ENCODE measurements at places on chromosomes 2 and 18.

DNA sequence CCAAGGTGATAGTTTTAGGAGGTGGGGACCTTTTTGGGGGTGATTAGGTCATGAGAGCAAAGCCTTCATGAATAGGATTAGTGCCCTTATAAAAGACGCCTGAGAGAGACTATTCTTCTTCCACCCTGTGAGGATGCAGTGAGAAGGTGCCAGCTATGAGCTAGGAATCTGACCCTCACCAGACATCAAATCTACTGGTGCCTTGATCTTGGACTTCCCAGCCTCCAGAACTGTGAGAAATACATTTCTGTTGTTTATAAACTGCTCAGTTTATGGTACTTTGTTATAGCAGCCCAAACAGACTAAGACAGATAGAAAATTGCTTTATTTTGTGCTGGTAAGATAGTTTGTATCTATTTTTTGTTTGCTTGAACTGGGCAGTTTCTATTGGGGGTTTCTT lies 40.1 kb downstream of the PHLPP1 start:
- DNase-seq, result no peak

- no peak for DNase-seq
Measured at GRCh38 chr2:38450509-38450908, 73.4 kb upstream of the ATL2 start.

DNA sequence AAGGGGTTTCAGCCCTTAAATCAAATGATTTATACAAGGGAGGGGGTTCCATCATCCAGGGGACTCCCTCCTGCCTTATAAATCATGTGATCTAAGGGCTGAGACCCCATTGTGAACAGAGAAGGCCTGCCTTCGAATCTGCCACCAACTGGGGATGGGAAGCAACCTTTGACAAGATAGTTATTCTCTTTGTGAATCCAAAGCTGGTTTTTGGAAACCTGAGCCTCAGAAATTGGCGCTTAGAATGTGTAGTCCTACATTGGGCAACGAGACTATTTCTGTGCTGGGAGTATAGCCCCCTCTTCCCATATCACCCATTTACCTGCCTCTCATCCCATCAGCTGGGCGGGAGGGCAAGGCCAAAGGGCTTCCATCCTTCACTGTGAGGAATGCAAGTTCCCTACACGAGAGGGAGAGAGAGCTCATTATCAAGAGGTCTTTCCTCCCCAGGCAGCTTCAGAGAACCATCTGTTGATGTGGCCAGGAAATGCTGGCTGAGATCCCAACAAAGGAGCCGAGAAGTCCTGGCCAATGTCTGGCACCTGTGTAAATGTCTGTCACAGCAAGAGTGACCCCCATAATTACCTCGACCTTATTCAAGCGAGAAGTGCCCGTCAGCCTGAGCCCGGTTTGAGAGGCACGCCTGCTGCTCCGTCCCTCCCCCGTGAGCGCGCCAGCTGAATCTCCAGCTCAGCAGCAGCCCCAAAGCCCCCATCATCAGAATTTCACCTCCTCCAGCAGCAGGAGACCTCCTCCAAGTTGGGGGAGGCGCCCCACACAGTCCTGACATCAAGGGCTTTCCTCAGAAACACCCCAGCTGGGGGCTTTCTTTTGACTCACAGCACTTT lies 48.4 kb upstream of the APCDD1 start:
- peak; percentile 11 for DNase-seq

DNA sequence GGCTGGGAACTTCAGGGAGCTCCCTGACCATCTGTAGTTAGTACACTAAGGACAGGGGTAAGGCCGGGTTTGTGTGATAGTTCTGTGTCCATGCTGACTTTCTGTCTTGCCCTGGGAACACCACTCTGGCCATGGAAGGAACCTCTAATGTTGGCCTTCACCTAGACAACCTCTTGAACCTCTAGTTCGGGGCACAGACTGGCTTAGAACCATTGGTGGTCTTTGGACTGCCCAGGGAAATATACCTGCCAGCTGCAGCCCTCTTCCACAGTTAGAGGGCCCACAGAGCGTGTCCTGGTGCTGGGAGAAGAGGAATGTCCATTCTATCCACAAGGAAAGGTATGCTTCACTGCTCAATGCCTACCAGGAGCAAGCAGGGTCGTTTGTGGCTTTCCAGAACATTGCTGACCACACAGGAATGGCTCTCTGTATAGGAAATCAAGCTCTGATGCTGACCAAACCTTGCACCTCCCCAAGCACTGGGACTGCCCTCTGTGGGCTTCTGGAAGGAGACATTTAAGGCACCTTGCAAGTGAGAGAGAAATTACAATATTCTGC lies 318.8 kb upstream of the EPAS1 start:
- no peak for DNase-seq

- no peak for DNase-seq
Measured at GRCh38 chr18:48256848-48257247, 152.3 kb downstream of the ZBTB7C start.

- DNase-seq, result no peak
Measured at GRCh38 chr2:144213797-144214196, 306.1 kb downstream of the ZEB2 start.

DNA sequence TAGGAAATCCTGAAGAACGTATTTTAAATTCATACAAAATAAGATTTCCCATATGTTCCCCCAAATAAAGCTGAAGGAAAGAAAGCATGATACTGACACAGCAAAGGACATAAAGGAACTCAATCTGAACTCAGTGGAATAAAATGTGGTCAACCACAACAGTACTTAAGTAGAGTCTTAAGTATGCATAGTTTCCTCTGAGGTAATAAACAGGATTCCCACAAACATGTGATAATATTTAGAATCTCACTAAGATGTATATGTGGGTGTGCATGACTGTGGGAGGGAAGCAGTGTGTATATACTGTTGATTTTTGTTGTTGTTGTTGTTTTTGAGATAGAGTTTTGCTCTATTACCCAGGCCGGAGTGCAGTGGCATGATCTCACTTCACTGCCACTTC lies 69.3 kb downstream of the NOL10 start:
- peak; percentile 22 for DNase-seq

DNA sequence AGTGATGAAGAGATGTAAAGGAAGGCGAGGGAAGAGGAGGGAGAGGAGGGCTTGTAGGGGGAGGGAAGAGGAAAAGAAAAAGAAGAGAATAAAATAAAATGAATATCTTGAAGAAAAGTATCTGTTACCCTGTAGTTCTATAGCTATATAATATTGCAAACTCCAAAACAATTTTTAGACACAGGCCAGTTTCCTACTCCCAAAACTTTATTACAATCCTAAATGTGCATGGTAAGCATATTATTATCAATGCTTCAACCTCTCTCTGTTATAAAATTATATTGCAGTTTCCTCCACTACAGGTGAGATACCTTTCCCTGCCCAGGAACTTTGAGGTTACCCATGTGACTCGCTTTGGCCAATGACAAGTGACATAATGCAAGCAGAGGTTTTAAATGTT lies 1351.6 kb upstream of the NRXN1 start:
- DNase-seq, result no peak

DNA sequence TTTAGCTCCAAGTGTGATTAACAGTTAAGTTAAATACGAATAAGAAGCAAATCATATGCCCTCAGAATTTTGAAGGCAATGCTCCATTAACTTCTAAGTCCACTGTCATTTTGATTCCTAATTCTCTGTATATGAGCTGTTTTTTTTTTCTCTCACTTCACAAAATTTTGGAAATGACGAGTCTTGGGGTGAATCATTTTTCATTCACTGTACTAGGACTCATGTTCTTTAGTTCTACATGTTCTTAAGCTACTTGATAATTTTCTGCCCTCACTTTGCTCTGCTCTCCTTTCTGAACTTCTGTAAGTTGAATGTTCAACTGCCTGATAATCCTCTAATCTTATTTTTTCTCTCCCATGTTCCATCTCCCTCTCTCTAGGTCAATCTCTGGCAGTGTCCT lies 141.0 kb downstream of the THADA start:
- DNase-seq, result no peak

DNA sequence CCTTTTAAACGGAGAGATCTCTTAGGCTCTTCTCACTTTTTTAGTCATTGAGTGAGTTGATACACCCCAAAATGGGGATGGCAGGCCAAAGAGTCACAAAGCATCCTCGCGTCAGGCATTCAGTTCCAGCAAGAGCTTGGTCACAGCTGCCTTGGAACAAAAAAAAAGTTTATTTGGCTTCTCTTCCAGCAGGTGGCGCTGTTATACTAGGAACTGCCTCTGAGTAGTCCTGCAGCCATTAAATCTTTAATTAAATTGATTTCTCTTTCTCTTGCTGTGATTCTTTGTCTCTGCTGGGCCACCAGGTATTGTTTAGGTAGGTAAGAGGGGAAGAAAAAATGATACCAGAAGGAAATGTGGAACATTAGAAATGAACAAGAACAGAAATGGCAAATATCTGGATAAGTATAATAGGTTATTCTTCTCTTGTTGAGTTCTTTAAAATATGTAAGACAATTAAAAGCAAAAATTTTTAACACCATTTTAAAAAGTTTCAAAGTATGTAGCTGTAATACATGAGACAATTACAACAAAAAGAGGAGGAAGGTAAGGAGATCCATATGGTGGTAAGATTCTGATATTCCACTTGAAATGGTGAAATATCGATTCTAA lies 175.1 kb downstream of the GALNT1 start:
- peak; percentile 84 for DNase-seq

DNA sequence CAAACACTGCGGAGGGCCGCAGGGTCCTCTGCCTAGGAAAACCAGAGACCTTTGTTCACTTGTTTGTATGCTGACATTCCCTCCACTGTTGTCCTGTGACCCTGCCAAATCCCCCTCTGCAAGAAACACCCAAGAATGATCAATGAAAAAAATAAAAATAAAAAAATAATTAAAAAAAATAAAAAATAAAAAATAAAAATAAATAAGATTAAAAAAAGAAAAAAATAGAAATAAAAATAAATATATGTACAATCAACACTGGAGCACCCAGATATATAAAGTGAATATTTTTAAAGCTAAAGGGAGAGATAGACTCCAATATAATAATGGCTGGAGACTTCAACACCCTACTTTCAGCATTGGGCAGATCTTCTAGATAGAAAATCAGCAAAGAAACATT lies 23.8 kb upstream of the EML6 start:
- no peak for DNase-seq

DNA sequence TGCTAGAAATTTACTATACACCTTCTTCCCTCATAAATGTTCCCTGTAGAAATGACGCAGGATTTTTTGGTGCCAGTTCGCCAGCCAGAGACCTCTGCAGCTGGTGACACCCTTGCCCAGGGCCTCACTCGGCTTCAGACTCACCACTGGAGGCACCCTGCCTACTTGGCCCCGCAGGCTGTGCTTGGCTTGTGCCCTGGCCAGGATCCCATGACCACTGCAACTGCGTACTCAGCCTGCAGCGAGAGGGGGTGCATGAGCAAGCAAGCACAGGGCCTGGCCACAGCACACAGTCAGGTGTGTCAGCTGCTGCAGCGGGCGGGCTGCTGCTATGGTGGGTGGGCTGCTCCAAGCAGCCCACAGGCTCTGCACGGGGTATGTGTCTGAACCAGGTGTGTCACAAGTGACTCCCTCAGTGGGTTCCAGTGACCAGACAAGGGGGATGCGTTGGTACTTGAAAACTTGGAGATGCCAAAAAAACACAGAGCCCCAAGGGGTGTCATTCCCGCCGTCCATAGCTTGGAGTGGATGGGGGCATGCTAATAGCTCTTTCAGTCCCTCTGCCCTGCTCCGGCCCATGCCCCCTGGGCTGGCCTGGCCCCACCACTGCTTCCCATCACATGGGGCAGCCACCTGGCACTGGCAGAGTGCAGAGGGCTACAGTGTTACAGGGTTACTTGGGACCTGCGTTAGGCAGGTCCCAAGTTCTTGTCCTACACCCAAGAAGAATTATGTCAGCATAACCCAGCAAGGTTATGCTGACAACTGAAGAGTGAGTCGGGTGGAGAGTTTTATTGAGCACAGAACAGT lies 46.6 kb upstream of the TANC1 start:
- DNase-seq, result no peak

GRCh38 chr2:238853721-238854120 lies 5.8 kb downstream of the TWIST2 start:
- no peak for DNase-seq

DNA sequence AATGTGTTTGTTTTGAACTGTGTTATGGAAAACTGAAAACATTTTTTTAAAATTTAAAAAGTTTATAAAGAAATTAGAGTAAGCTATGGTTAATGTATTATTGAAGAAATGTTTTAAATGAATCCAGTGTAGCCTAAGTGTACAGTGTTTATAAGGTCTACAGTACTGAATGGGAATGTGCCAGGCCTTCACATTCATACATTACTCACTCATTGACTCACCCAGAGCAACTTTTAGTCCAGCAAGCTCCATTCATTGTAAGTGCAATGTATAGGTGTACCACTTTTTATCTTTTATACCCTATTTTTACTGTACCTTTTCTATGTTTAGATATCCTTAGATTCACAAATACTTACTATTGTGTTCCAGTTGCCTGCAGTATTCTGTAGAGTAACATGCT lies 215.1 kb upstream of the THUMPD2 start:
- no peak for DNase-seq

DNA sequence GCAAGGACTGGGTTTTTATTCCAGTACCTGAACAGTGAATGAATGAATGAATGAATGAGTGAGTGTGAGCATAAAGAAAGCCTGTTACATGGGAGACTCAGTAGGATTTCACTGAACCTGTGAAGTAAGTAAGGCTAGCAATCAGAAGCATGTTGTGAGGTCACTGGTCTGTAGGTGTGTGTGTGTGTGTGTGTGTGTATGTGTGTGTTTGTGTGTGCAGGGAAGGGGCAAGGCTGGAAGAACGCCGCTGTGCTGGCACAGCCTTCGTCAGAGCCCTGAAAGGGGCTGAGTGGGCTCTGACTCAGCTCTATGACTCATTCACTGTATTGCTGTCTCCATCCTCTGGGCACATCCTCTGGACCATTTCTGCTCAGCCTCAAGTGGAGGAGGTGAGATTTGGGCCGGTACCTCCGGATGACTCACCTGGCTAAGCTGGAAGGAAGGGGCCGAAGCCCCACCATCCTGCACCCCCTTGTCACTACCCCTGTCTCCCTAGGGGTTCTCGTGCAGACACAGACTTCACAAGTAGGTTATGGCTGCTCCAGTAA lies 51.4 kb upstream of the MRPL33 start:
- DNase-seq, result no peak

GRCh38 chr2:203918264-203918663 lies 18.3 kb upstream of the ICOS start:
- DNase-seq, result peak; percentile 50

GRCh38 chr2:53549497-53549896 lies 218.1 kb upstream of the CHAC2 start:
- DNase-seq, result no peak

DNA sequence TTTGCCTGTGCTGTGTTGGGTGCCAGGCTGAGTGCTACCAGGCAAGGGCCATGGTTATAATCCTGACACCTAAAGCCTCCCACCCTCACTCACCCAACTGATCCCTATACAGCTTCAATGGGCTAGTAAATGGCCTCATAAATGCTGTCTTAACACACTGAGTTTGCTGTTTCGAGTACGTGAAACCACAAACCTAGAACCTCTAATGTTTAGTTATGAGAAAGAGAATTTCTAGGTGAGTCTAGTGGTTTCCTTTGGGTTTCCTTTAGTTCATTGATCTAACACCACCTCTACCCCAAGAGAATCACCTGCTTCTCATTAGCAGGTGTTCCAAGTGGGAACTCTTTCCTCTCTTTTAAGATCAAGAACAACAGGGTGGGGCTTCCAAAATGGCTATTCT lies 172.0 kb downstream of the MC4R start:
- no peak for DNase-seq

Measured in DMS79 treated with DMSO at 0.1 percent for 48 hours (cell line).